Vein endothelial cell (primary cell): ENCODE measurements at places on chromosomes 7 and 10. TPM values are rescaled to one million over a fixed set of nuclear protein-coding genes. Genes with fewer than 3 reads are reported as not detected.

NAT16 gene
- total RNA-seq: not detected in 2 replicates

TMEM176A gene
- not detected in 2 replicates for total RNA-seq

SLC39A12 gene
- not detected in 2 replicates for total RNA-seq

ZPBP gene
- total RNA-seq: not detected in 2 replicates

FAM24B gene
- 5.4 and 5.6 TPM in 2 replicates for total RNA-seq

LMTK2 gene
- total RNA-seq: 17.0 TPM in 2 replicates

MRM2 gene
- 12.4 and 15.5 TPM in 2 replicates for total RNA-seq

CRPPA gene
- 1.3 and 2.6 TPM in 2 replicates for total RNA-seq

CTAGE8 gene
- total RNA-seq: under 0.01 TPM in 1 of 2 replicates, not detected in the other

AGAP9 gene
- total RNA-seq: 2.6 and 4.3 TPM in 2 replicates

LIPJ gene
- total RNA-seq: under 0.01 TPM in 1 of 2 replicates, not detected in the other

FAM241B gene
- total RNA-seq: 0.33 and 0.48 TPM in 2 replicates

MMD2 gene
- total RNA-seq: not detected in 2 replicates

UPK3BL2 gene
- total RNA-seq: 2.5 and 2.9 TPM in 2 replicates

ASAH2B gene
- total RNA-seq: 5.3 and 5.9 TPM in 2 replicates

UNCX gene
- not detected in 2 replicates for total RNA-seq

GIMAP2 gene
- total RNA-seq: 32.3 and 39.2 TPM in 2 replicates

PON1 gene
- total RNA-seq: not detected in 2 replicates

SMO gene
- total RNA-seq: 3.0 and 5.2 TPM in 2 replicates
